NCI-H2029 treated with DMSO at 0.1 percent for 48 hours (cell line): ENCODE measurements at places on chromosomes 6 and 20.

- DNase-seq = no peak
Observed at GRCh38 chr6:14231501-14232280, 114.1 kb downstream of the CD83 start.

DNA sequence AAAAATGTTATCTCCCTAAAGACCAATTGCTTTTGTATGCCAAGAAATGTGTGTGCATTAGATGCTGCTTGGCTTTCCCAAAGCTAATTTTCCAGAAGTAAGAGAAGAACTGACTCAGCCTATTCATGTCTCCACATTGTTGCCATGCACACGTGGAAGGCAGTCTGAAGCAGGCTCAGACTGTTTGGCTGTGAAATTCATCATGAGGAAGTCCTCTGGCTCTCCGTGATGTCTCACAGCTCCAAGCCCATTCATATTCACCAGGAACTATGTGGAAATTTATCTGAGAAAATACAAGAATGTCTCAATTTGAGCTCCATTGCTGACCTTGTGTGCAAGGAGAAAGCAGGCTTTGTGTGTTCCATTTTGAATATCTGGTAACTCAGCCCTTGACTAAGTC is 1022.2 kb upstream of the GJE1 start:
- DNase-seq = no peak

DNA sequence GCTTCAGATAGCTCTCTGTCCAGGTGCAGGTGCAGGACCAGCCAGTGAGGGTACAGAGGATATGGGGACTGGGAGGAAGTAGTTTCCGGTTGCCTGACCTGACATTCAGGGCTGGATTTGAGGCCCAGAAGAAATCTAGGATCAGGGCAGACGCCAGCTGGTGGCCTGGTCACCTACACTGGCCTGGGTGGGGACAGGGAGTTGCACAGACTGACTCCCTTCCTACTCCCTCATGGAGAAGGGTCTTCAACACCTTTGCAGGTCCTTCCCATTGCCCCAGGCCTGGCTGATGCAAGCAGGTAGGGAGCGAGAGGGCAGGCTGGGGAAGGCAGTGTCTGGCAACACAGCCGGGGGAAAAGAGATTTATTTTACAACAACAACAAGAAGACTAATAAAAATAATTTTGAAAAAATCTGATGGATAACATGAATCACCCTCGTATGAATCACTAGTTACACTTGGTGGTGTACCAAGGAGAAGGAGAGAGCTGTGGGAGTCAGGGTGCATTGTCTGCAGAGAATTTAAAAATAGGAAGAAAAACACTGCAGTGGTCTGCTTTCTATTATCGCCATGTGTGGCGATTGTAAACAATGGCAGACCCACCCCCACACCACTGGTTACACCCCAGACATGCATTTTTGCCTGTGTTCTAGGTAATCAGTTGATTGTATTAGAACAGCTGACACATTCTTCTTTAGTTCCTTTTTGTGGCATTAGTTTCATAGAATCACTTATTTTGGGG is 62.3 kb upstream of the SNX9 start:
- no peak for DNase-seq

- peak; percentile 99 for DNase-seq
Observed at GRCh38 chr6:82363428-82364086, at the start of gene TPBG. TSS of gene TPBG (plus strand) at chr6:82363817. CDS start at chr6:82364962, 1,145 bp downstream.

- DNase-seq = no peak
Observed at GRCh38 chr6:118783931-118784550, 109.9 kb upstream of the ASF1A start.

- no peak for DNase-seq
Observed at GRCh38 chr6:41372832-41373626, 37.6 kb downstream of the NCR2 start.

GRCh38 chr20:33825340-33826269 is 14.5 kb downstream of the CHMP4B start:
- no peak for DNase-seq

GRCh38 chr6:136341967-136342366 is 52.3 kb upstream of the BCLAF1 start:
- DNase-seq = no peak

GRCh38 chr20:63434599-63435378 is 37.7 kb downstream of the KCNQ2 start:
- no peak for DNase-seq

DNA sequence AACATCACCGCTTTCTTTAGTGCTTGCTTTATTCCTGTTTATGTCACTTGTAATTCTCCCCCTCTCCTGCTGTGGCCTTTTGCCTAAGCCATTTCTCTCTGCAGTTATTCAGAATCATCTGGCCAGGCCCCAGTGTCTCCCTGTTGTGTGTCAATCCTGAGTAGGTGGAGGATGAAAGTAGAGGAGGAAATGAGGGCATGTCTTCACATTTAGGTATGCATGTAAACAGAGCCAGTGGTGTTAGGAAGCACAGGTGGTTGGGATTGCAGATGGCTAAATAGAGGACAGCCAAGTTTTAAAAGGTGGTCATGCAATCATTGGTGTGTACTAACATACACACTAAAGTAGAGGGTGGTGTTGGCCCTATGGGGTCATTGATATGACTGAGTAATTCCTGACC is 5.2 kb downstream of the PRSS35 start:
- no peak for DNase-seq

DNA sequence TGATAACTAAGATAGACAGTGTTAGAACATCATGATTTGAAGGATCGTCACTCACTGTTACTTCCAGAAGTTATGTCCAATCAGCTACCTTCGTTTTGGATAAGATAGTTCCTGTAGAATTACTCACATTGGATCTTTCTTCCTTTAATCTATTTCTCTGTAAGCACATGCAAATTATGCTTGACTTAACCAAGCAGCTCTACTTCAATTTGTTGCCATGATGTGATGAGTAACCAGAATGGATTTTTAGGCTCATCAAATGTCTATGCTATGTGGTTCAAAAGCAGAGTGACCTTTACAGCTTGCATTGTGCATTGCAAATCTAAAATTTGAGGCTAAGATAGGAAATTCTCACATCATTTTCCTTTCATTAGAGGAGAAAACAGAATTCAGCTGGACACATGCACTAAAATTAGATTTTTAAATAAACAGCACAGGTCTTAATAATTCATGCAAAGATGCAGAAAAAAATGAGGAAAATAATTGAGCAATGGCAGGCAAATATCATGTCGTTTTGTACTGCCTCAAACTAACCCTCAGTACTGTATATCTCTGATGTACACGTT is 76.7 kb upstream of the ZFP64 start:
- DNase-seq = no peak
